ENCODE measurements at places on chromosomes 1 and 21. TPM values are rescaled to one million over a fixed set of nuclear protein-coding genes. Genes with fewer than 3 reads are reported as not detected.

- H3K4me1 ChIP-seq: no peaks in the 10 kb centered on the region
- DNase-seq: no peak
- H3K4me3 ChIP-seq: no peak overlapping the region
- H3K27me3 ChIP-seq: no peaks in the 10 kb centered on the region
Measured at GRCh38 chr1:35598895-35599294, 25.8 kb downstream of the TFAP2E start.

DNA sequence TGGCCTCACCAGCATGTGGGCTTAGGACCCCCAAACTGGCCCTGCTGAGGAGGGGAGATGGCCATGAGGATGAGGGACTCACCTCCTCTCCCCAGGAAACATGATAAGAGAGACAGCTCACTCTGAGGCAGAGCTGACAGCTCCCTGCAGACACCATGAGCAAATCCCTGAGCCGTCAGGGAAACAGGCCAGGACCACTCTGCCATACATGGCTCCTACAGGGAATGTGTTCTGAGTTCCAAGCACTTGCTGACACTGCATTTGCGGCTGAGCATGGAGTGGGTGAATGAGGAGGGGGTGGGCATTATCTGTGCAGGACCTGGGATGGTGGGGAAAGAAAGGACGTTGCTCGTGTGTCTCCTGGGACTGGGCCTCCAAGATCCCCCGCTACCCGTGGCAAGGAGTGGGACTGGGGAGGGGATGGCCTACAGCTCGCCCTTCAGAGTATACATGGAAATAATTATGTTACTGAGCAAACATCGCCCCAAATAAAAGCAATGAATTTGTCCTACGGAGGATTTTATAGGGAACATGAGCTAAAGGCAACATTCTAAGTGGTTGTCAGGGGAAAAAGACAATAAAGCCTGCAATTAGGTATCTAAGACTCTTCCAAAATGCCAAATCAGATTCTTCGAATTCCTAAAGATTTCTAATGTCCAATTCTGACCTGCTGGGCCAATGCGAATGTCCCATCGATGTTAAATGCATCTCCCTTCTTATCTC, 355.9 kb upstream of the AJAP1 start:
- no peak for DNase-seq
- H3K4me3 ChIP-seq: no peak overlapping the region
- H3K4me1 ChIP-seq: no peaks in the 10 kb centered on the region
- H3K27me3 ChIP-seq: no peaks in the 10 kb centered on the region

DNA sequence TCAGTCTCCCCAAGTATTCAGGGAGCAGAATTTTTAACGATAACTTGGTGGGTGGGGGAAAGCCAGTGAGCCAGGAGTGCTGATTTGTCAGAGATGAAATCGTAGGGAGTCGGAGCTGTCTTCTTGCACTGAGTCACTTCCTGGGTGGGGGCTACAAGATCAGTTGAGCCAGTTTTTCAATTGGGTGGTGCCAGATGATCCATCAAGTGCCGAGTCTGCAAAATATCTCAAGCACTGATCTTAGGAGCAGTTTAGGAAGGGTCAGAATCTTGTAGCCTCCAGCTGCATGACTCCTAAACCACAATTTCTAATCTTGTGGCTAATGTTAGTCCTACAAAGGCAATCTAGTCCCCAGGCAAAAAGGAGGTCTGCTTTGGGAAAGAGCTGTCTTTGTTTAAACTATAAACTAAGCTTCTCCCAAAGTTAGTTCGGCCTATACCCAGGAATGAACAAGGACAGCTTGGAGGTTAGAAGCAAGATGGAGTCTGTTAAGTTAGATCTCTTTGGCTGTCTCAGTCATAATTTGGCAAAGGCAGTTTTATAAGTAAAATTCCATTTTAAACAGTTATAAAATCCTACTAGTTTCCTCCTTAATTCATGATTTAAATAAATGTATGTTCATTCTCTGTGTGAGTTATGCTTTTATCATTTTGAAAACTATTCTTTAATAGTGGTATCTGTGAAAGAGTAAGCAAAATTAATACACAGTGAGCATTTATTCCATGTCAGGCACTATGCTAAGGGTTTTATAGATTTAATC, 51.7 kb downstream of the SLC16A1 start:
- H3K36me3 ChIP-seq: no peaks in the 10 kb centered on the region
- no peaks in the 10 kb centered on the region for H3K27me3 ChIP-seq
- no peak overlapping the region for H3K4me3 ChIP-seq
- no peak overlapping the region for H3K27ac ChIP-seq

- peaks cover 4% of the 10 kb centered on the region for H3K36me3 ChIP-seq
- H3K4me1 ChIP-seq: no peaks in the 10 kb centered on the region
- H3K4me3 ChIP-seq: no peak overlapping the region
- H3K27ac ChIP-seq: no peak overlapping the region
- no peak for DNase-seq
Measured at GRCh38 chr1:27973771-27974416, 14.1 kb downstream of the XKR8 start.

DNA sequence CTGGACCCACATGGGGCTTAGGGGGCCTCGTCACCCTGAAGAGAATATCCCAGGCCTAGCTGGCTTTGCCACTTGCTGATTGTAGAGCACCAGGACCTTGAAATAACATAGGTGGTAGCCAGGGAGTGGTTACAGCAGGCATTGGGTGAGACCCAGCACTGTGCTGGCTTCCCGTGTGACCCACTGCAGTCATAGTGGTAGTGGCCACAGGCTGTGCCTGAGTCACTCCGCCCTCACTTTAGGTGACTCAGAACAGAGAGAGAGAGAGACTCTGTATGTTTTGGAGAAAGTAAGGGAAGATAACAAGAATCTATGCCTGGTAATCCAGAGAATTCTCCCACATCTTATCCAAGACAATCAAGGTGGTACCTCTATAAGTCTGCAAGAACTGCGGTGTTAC, 98.7 kb upstream of the LHX8 start:
- no peaks in the 10 kb centered on the region for H3K4me1 ChIP-seq
- H3K27me3 ChIP-seq: no peaks in the 10 kb centered on the region
- no peak for DNase-seq

- DNase-seq: no peak
- no peaks in the 10 kb centered on the region for H3K4me1 ChIP-seq
- H3K36me3 ChIP-seq: no peaks in the 10 kb centered on the region
- H3K27me3 ChIP-seq: no peaks in the 10 kb centered on the region
Measured at GRCh38 chr1:55245781-55246180, 30.6 kb upstream of the USP24 start.

DNA sequence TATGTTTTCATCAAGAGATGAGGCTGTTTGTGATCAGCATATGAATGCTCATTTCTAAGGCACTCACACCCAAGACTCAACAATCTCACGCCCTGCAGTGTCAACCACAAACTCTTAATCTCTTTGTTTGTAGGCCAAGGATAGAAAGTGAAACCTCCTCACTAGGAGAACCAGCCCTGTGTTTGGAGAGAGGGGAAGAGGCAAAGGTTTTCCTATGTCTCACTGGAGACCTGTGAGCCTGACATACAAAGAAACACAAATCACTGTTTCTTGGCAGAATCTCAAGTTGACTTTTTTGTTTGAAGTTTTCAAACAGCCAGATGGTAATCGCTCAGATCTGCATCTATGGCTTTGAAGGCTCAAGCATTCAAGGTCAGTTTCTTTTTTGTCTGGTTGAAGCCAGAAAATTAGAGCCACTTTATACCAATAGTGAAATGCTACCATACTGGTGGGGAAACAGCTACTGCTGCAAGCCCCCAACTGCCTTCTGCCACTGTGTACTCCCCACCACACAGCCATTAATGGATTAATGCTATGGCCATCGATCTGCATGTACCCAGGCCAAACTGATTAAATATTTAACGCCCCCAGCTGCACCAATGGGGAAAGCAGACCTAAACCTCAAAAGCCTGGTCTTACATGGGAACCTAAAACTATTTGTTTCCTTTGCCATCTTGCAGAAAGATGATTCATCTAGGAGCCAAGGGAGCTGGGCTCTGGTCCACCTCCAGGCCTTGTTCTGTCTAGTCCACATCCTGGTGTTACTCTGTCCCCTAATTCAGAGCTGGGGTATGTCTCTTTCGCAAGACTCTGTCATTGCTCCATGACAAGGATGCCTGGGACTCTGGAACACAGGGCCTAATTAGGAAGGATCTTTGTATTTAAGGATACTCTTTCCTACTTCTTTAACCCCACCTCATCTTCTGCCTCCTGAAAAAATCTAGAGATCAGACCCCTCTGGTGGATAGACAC, 16.3 kb downstream of the PDZK1 start:
- H3K36me3 ChIP-seq: no peaks in the 10 kb centered on the region
- H3K4me1 ChIP-seq: peaks cover 15% of the 10 kb centered on the region
- peak overlapping the region; percentile 51 for H3K27ac ChIP-seq
- DNase-seq: peak; percentile 51

- no peaks in the 10 kb centered on the region for H3K27me3 ChIP-seq
- no peak overlapping the region for H3K27ac ChIP-seq
- H3K4me3 ChIP-seq: no peak overlapping the region
- no peaks in the 10 kb centered on the region for H3K36me3 ChIP-seq
Measured at GRCh38 chr1:22915231-22915630, 57.4 kb downstream of the LACTBL1 start.

DNA sequence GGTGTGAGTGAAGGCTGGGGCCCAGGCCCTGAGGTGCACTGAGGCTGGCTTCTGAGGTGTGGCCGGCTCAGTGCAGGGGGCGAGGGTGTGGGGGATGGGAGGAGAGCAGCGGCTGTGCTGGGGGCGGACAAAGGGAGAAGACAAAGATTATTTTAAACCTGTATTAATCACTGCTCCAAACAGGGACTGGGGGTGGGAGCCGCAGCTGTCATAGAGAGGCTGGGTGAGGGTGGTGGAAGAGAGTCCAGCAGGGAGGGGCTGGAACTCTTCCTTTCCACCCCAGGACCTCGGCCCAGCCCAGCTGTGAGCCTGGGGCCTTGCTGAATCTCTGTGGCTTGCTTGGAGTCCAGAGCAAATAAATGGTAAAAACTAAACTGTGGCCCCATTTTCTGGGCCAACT, 106.9 kb downstream of the KCND3 start:
- DNase-seq: no peak
- no peaks in the 10 kb centered on the region for H3K27me3 ChIP-seq
- no peaks in the 10 kb centered on the region for H3K36me3 ChIP-seq
- H3K4me3 ChIP-seq: no peak overlapping the region

DNA sequence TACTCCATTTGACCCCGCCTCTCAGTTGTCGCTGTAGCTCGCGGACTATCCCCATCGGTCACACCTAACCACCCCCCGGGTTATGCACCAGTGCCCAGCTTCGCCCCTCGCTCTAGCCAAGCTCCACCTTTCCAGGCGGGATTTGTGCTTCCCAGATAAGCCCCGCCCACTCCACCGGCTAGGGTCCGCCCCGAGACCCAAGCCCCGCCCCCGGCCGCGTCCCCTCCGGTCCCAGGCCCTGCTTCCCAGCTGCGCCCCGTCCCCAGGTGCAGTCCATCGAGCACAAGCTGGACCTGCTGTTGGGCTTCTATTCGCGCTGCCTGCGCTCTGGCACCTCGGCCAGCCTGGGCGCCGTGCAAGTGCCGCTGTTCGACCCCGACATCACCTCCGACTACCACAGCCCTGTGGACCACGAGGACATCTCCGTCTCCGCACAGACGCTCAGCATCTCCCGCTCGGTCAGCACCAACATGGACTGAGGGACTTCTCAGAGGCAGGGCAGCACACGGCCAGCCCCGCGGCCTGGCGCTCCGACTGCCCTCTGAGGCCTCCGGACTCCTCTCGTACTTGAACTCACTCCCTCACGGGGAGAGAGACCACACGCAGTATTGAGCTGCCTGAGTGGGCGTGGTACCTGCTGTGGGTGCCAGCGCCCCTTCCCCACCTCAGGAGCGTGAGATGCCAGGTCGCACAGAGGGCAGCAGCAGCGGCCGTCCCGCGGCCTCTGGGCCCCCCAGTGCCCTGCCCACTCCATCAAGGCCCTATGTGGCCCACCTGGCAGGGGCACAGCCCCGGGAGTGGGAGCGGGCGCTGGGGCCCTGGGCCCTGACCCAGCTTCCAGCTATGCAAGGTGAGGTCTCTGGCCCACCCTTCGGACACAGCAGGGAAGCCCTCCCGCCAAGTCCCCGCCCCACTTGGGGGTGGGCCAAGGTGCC, 23.9 kb downstream of the CITED4 start:
- no peaks in the 10 kb centered on the region for H3K27me3 ChIP-seq
- DNase-seq: no peak
- 0 out of 2 replicates have a peak, but pooled peaks cover 4% of the 10 kb centered on the region for H3K4me1 ChIP-seq
- H3K4me3 ChIP-seq: no peak overlapping the region
- no peak overlapping the region for H3K27ac ChIP-seq
- H3K36me3 ChIP-seq: no peaks in the 10 kb centered on the region

DNA sequence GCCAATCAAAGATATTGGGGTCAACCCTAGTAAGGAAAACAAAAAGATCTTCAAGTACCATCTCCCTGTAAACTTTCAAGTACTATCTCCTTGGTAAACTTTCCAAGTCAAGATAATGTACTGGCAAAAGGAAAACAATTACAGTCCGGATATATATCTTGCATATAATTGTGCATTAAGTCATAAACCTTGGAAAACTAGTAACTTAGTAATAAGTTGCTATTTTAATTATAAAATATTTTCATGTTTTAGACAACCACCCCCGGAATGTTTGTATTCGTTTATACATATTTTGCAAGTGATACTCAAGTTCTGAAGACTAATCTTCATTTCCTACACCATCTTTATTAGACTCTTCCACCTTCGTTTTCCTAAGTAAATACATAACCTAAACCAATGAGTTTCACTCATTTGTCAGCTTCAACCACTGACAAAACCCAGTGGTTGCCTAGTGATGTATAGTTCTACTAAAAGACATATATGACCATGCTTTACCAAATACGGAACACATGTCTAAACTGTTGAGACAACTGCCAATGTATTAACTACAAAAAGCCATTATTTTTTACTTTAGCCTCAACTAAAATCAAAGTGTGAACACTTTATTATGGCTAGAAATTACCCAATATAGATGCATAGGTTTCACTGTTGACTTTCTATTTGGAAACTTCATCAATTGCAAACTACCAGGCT, 1.7 kb downstream of the AKT3 start:
- DNase-seq: no peak
- H3K36me3 ChIP-seq: no peaks in the 10 kb centered on the region
- H3K27ac ChIP-seq: no peak overlapping the region
- H3K27me3 ChIP-seq: no peaks in the 10 kb centered on the region
- H3K4me1 ChIP-seq: 0 out of 2 replicates have a peak, but pooled peaks cover 7% of the 10 kb centered on the region

GRCh38 chr1:214523124-214523824, 28.1 kb downstream of the PTPN14 start:
- H3K36me3 ChIP-seq: no peaks in the 10 kb centered on the region
- no peaks in the 10 kb centered on the region for H3K27me3 ChIP-seq
- peaks cover 5% of the 10 kb centered on the region for H3K4me1 ChIP-seq
- no peak overlapping the region for H3K27ac ChIP-seq
- no peak for DNase-seq

- H3K36me3 ChIP-seq: no peaks in the 10 kb centered on the region
- no peaks in the 10 kb centered on the region for H3K4me1 ChIP-seq
- DNase-seq: no peak
- H3K4me3 ChIP-seq: no peak overlapping the region
Measured at GRCh38 chr21:33825915-33826314, 89.7 kb downstream of the ATP5PO start.

The ADAMTSL4 gene
- 0.21 TPM for total RNA-seq
